Bone marrow (tissue), 2 donors: ENCODE measurements at places on chromosomes 2 and 18.
A peak's percentile ranks its signal among the peaks of the same experiment; 100 is the strongest.

- DNase-seq = no peak
Observed at GRCh38 chr2:112601754-112602153, 17.3 kb downstream of the CHCHD5 start.

DNA sequence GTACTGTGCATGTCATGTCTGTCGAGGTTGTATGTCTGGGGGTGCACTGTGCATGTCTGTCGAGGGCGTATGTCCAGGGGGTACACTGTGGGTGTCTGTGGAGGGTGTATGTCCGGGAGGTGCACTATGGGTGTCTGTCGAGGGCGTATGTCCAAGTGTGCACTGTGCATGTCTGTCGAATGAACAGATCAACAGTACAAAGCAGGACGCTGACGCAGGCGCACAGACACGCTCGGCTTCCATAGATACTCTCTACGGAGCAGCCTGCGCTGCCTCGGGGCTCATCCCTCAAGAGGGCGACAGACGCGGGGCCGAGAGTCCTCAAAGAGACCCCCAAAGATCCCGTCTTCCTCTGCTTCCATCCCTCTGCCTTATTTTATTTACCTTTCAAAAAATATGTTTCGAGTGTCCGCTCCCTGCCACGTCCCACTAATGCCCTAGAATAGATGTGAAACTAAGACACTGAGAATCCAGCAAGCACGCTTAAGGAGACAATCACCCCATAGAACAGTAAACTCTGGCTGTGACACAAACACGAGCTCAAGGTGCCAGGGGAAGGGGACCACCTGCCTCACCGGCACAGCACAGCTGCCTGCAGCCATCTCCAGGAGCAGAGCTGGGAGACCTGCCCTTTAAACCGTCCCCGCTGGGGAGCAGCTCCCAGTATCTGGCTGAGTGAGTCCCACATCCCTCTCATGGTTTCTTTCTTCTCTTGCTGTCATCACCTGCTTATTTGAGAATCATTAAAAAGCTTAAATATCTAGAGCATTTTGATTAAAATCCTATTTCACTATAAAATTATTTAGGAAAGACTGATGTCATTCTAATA is 250.5 kb upstream of the MYT1L start:
- DNase-seq = no peak

- DNase-seq = peak; percentile 67
Observed at GRCh38 chr2:138501425-138502254, at the start of gene SPOPL. Gene SPOPL, plus strand, starts transcription at chr2:138501770. Its CDS starts 48,447 bp downstream, at chr2:138550217.

DNA sequence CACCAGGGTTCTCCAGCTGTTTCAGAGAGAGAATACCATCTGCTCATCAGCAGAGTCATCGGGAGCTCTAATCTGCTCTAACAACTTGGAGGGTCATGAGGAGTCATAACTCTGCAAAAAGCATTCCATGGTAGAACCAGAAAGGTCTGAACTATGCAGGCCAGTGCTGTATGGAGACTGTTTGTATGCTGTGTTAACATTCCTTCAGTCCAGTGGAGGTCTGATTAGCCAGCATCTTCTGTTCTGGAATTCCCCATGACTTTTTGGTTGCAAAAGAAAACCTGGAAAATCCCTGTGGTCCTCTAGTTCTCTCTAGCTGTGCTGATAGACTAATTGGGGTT is 9.4 kb upstream of the ITGB6 start:
- no peak for DNase-seq

GRCh38 chr2:232447638-232448303 is 8.2 kb upstream of the ALPI start:
- no peak for DNase-seq

GRCh38 chr2:69989441-69990105 is 28.1 kb upstream of the ASPRV1 start:
- no peak for DNase-seq

DNA sequence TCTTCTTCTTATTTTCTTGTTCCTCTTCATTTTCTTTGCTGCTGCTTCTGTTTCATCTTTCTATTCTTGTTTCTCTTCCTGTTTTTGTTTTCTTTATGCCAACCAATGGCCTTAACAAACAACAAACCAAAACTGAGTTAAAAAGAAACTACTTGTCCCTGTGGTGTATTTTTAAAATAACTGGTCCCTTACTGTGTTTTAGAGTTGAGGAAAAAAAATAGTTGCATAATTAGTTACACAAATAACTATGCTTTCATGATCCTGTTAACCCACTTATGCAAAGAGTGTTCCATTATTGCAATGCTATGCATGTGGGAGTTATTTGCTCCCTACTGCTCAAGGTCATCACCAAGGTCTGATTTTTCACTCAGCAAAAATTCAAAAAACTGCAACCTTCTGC is 39.5 kb upstream of the IMP4 start:
- no peak for DNase-seq

- no peak for DNase-seq
Observed at GRCh38 chr2:176978921-176979320, 233.7 kb upstream of the HNRNPA3 start.

DNA sequence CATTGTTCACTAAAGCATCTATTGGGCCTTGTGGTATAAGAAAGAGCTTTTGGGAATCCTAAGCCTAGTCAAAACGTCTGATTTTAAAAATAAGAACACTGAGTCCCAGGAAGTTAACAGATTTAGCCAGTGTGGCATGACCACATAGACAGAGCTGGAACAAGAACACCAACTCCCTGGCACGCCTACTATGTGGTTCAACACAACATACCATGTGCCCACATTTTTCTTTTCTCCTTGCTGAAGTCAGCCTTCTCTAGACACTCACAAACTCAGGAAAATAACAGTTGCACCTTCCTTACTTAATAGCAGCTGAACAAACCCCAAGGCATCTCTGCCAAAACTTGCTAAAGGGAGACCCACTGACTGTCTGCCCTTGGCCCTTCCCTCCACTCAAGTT is 124.8 kb downstream of the C1D start:
- no peak for DNase-seq

DNA sequence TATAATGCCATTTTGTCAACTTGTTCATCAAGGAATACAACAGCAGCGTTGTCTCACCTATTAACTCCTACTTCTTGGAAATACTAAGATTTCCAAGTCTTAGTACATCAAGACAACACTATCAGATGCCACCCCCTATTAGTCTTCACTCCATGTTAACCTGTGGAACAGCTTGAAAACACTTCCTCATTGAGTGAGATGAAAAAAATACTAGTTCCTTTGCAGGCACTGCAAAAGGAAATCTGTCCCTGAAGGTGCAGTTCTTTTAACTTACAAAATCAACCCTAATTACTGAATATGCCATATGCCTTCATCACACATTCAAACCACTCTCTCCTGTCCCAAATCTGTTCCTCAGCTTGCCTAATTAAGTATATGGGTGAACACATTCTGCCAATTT is 4.0 kb downstream of the CWC22 start:
- no peak for DNase-seq

DNA sequence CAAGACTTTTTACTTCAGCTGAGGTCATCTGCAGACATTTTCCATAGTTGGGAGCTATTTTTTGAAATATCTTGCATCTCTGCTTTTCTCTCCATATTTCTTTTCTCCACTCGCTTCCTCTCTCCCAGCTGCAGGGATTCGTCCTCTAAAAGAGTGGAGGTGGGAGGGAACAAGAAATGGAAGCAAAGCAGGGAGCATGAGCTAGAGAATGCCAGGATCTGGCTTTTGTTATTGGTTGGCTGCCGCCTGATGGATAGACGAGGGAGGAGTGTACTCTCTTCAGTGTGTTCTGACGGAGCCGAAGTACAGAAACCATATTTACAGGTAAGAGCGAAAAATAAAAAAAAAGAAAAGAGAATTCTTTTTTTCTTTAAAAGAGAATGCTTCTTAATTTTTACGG is at the start of gene CSRNP3:
Gene CSRNP3, plus strand, starts transcription at position 282 of the 400 bp plus-strand sequence. CDS start 125,368 bp downstream, outside the sequence.
- DNase-seq = no peak

- DNase-seq = no peak
Observed at GRCh38 chr18:23462876-23463275, 9.8 kb downstream of the RIOK3 start.

GRCh38 chr2:205885492-205886099 is 200.4 kb downstream of the INO80D start:
- peak; percentile 38 for DNase-seq

DNA sequence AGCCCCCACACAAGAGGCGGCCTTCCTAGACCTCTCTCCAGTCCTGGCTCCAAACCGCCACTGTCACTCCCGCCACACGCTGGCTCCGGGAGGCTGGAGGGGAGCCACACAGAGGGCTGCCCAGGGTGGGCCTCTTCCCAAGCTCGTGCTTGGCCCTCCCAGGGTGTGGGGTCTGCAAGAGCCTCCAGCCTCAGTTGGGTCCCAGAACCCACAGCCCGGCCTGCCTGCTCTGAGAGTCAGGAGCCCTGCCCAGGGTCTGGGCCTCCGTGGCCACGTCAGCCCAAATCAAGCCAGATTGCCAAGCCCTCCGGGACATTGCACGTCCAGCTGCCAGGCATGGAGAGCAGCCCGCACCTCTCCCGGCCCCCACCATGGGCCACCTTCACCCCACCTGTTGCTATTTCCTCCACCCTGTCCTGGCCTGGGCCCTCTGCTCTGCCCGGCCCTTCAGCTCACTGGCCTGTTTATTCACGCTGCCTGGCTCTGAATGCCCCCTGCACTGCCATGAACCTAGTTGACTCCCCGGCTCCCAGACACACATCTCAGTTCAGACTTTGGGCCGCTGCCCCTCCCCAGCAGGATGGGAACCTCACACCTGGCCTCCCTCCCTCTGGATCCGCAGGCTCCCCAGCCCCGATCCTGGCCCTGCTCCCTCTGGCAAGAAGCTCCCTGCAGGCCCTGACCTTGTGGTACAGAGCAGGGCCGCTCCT is 61.0 kb downstream of the BIN1 start:
- DNase-seq = no peak

- DNase-seq = no peak
Observed at GRCh38 chr18:59343926-59344325, 15.1 kb downstream of the LMAN1 start.

DNA sequence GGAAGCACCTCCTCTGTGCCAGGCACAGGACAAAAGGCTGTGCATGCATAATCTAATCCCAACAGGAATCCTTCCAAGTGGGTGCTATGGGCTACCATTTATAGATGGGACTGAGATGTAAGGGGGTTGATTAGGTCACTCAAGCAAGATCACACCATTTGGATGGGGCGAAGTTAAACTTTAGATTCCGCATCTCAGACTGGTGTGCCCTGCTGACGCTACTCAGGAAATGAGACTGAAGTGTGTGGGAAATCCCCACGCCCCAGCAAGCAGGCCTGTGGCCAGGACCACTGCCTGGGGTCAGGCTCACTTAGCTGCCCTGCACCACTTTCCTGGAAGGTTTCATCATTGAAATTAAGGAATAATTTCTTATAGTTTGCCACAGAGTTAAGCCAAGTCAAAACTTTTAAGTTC is 70.5 kb upstream of the PPP1CB start:
- peak; percentile 30 for DNase-seq

GRCh38 chr18:71189581-71189980 is 900.7 kb downstream of the SOCS6 start:
- DNase-seq = no peak

- no peak for DNase-seq
Observed at GRCh38 chr2:177909962-177910361, 162.6 kb downstream of the PDE11A start.

GRCh38 chr18:47999801-48000248 is 69.4 kb upstream of the SMAD2 start:
- DNase-seq = no peak

GRCh38 chr2:118954297-118955060 is 12.5 kb downstream of the MARCO start:
- no peak for DNase-seq

DNA sequence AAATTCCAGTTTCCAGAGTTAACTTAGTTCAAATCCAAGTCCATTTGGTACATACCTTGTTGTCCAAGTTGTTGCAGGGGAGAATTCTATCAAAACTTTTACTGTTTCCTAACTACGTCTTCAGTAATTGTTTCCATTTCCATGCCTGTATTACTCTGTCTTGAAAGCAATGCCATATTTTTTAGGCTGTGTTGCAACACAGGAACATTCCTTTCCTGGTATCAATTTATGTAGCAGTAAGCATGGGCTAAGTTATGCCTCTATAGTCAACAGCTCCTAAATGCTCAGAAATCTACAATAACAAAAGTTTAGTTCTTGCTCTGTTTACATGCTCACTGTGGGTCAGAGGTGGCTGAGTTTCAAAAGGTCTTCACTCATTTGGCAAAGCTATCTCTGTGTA is 1943.8 kb upstream of the PIK3C3 start:
- DNase-seq = no peak

DNA sequence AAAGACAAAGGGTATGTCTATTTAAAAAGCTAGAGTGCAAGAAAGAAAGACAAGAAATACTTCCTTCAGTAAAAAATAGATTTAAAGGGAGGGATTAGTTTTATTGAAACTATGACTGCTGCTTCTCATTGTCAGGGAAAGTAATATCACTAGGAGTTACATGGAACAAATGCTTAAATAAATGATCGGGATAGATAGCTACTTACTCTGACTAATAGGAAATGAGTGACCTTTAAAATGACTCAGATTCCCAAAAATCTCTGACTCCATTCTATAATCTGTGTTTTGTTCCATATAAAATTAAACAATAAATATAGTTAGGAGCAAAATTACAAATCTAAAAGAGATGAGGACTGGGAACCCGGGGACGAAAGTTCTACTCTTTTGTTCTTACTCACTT is 669.3 kb downstream of the NR4A2 start:
- DNase-seq = no peak

DNA sequence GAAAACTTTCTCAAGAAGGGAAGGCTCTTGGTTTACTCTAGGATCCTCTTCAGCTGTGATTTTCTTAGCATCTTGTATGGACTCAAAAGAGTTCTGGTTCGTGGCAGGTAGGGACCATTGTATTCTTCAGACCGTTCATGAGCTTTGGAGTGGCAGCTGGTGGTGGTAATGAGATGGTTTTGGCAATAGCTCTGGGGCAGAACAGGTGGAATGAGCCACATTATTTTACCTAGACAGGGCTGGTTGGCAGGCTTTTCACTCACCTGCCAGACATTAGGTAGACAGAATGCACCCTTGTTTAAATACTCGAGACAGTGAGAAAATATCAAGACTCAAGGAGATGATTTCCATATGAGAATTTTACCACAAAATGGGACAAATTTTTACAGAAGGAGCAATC is 26.2 kb upstream of the MGAT5 start:
- no peak for DNase-seq

DNA sequence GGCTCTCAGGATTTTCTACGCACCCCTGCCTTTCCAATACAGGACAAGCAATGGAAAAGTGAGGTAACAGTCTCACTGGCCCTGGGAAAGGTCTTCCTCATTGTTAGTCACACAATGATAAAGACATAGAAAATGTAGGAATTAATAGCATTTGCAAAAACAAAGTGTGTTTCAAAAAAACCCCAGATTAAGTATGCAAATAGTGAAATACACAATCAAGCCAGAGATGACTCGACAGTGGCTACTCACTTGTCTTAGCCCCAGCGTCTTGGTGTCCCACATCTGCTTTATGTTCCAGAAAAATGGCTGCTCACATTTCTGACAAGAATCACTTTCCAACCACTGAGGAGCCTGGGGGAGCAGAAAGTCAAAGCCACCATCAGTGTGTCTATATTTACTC is 47.0 kb upstream of the AP1S3 start:
- DNase-seq = no peak

DNA sequence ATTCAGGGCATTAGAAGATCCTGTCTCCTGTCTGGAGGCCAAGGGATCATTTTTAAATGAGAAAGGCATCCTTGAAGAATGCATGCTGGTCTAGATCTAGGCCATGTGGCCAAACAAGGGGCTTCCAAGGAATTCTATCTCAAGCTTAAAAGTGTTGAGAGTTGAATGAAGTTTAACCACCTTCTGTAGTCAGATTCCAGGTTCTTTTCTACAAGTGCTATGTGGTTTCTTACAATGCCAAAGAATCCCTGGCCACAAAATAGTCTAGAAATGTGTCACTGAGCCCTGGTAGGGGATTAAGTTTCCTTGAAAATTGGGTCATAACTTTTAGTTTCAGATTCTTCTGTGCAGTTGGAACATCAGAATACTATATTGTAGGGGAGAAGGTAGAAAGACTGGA is 640.7 kb upstream of the ACVR2A start:
- DNase-seq = no peak
